ENCODE measurements at places on chromosomes 1 and 21.

- no peak for DNase-seq
Measured at GRCh38 chr1:100703716-100704115, 15.8 kb upstream of the VCAM1 start.

GRCh38 chr1:222275729-222276465 is 272.0 kb downstream of the HHIPL2 start:
- DNase-seq: no peak

GRCh38 chr1:160891474-160891873 is 6.5 kb upstream of the ITLN1 start:
- no peak for DNase-seq

DNA sequence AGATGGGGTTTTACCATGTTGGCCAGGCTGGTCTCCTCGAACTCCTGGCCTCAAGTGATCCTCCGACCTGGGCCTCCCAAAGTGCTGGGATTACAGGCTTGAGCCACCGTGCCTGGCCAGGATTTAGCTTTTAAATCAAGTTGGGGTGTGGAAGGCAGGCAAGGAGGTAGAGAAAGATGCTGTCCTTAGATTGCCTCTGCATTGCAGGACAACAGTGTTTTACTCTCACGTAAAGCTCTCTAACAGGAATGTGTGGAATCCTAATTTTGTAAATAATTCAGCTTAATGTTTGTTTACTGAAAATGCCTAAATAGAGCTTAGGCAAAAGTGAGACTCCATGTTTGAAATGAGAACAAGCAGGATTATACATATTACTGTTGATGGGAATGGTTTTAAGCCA is 29.5 kb upstream of the TGFB2 start:
- DNase-seq: no peak

GRCh38 chr1:196403803-196404690 is 204.2 kb downstream of the KCNT2 start:
- no peak for DNase-seq

- DNase-seq: no peak
Measured at GRCh38 chr21:37855647-37856625, 60.3 kb downstream of the KCNJ6 start.

DNA sequence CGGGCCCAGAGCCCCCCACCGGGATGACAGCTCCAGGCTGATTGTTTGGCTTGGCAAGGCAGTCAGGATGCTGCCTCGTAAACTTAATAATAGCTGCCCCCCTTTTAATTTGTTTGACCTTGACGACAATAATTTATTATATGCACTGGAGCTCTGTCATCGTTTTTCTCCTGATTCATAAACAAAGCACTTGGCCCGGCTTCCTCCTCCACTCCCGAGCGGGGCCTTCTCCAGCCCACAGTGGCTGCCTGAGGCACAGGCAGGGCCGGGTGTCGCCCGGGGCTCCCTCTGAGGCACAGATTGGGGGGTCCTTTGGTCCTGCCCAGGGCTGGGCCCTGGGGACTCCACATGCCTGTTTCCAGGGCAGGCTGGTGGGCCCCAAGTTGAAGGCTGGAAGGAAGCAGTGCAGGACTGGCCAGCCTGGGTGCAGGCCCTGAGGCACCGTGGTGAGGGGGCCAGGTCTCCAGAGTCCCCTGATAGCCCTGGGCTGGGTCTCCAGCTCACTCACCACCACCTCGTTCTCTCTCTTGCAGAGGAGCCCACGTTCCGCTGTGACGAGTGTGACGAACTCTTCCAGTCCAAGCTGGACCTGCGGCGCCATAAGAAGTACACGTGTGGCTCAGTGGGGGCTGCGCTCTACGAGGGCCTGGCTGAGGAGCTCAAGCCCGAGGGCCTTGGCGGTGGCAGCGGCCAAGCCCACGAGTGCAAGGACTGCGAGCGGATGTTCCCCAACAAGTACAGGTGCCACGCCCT is 52.0 kb upstream of the ARHGEF16 start:
- DNase-seq: no peak

GRCh38 chr1:64848136-64848535 is 103.3 kb downstream of the RAVER2 start:
- no peak for DNase-seq

DNA sequence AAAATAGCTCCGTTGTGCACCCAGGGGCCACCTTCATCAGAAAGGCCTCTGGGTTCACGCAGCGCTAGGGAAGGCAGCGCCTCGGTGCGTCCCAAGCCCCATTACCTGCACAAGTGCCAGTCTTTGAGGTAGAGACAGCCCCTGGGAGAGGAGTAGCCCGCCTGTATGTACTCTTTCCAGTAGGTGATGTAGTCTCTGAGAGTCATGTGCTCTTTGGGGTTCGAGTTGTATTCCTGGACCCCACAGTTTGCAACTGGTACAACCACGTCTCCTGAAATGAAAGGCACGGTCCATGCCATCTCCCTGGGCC is 601 bp downstream of the JMJD4 start:
- DNase-seq: no peak

- DNase-seq: no peak
Measured at GRCh38 chr1:221097479-221098281, 218.4 kb downstream of the HLX start.

- DNase-seq: no peak
Measured at GRCh38 chr1:161070761-161071160, 1.1 kb upstream of the ARHGAP30 start.

- DNase-seq: no peak
Measured at GRCh38 chr1:65020774-65021173, 54.4 kb upstream of the JAK1 start.
